ENCODE measurements at places on chromosomes 12 and 14.

DNA sequence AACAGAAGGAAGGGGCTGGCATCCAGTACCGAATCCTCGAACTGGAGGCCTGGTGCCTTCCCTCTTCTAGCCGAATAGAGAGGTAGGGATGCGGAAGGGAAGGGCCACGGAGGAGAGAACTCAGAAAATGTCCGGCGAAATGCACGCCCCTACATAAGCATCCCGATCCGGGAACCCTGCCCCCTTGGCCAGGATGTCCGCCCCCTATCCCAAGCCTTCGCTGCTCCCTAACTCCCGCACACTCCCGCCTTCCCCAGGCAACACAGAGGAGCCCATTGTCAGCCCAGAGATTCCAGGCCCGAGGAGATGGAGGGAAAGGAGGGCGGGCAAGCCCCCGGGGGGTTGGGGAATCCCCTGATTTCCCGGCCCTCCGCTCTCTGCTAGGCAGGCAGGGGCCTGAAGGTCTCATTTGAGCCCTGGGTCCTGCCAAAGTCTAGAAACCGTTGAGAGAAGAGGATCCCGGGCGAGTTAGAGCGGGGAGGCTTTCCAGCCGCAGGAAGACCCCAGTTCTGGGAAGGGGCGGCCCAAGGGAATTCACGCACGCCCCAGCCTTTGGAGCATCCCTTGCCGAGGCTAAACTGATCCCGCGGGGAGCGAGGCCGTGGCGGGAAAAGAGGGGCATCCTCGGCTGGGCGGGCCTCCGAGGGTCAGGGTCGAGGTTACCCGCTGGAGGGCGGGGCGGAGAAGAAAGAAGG is 569 bp upstream of the ARHGEF40 start:
- no peak for DNase-seq

DNA sequence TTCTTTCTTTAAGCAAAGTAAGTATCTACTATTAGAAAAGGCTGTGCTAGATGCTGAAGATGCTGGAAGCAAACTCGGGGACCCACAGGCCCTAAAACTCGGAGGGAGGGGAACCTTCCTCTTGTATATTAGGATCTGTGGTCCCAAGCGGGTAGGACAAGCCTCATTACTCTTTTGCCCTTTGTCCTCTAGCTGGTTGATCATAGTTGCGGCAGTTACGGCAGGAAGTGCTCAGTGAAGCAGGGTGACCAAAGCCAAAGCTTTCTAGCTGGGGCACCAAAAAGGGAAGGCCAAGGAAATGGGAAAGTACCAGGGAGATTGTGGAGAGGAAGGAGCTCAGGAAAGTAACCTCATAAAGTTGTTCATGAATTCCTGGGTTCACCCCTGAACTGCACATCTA is 76.3 kb downstream of the SCFD1 start:
- DNase-seq, result no peak

DNA sequence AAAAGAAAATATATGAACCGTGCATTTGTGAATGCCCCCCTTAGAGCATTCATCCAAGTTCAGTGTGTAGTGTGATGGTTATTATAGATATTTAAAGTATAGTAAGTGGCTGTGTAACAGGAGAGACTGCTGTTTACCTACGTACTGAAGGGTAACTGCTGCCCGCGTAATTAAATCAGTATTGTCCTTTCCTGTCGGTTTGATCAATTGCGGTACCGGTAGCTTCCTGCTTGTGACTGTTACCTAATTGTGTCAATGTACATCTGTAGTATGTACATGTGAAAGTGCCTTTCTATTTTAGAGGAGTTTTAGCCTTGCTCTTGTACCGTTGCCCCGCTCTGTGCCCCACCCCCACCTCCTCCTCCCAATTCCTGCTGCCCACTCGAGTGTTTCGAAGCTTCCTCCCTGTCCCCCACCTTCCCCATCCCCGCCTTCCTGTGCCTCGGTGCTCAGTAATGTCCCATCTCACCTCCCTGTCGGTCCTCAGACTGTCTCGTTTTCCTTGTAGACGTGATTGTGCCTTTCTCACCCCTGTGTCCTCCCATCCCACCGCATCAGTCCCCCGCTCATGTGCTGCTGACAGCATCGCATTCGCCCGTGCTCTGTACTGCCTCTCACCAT is 75.0 kb downstream of the KICS2 start:
- no peak for DNase-seq

GRCh38 chr12:132015686-132016430 is 66.1 kb downstream of the EP400 start:
- DNase-seq, result peak; percentile 60

DNA sequence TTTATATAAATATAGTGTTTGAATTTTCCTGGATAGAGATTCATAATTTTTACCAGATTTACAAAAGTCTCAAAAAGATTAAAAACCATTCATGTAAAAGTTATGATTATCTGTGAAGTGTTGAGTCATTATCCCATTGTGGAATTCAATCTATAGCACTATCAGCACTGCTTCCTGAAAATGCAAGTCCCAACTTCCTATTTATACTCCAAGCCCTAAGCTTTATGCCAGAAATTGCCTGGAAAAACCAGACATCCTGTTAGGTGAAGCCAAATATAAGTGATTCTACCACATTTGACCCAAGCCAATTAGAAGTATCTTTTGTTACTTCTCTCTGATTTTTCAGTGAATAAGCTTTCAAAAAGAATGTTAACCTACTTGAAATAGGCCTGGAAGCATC is 129.1 kb downstream of the GPR135 start:
- no peak for DNase-seq

DNA sequence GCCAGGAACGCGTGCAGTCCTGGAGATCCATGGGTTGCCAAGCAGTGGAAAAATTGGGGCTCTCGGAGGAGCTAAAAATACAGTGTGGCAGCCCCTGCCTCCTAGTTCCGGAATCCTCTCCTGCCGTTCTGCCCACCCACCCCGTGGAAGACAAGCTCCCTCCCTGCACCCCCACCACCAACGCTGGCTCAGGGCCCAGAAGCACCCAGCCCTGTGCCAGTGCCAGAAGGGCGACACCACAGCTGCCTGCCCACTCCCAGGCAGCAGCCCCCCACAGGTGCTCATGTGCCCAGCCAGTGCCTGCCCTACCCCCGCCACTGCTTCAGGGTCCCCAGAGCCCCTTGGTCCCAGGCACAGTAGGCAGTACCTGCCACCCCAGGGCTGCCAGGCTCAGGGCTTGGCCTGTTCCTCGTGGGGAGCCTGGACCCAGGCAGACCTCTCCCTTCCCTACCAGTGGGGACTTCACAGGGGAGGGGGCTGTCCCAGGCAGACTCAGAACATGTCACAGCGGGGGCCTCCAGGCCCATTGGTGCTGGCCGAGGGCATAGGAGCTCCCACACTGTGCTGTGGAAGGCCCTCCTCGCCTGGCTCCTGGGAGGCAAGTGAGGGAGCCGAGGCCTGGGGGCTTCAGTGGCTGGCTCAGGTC is 7.4 kb downstream of the INF2 start:
- no peak for DNase-seq

GRCh38 chr12:93825501-93825888 is 148.3 kb downstream of the CRADD start:
- no peak for DNase-seq

- DNase-seq, result no peak
These were observed 31.2 kb downstream of the HVCN1 start for GRCh38 chr12:110657747-110658146.
